Aorta (tissue), 5 donors: ENCODE measurements at places on chromosomes 5 and 9. TPM values are rescaled to one million over a fixed set of nuclear protein-coding genes. Genes with fewer than 3 reads are reported as not detected.

GRCh38 chr9:92983984-92984589 lies 36.8 kb downstream of the FGD3 start:
- DNase-seq = no peak
- no peaks in the 10 kb centered on the region for H3K27me3 ChIP-seq
- no peak overlapping the region for H3K27ac ChIP-seq
- no peaks in the 10 kb centered on the region for H3K36me3 ChIP-seq
- H3K4me1 ChIP-seq = no peaks in the 10 kb centered on the region

The TEX48 gene
- total RNA-seq = not detected

DNA sequence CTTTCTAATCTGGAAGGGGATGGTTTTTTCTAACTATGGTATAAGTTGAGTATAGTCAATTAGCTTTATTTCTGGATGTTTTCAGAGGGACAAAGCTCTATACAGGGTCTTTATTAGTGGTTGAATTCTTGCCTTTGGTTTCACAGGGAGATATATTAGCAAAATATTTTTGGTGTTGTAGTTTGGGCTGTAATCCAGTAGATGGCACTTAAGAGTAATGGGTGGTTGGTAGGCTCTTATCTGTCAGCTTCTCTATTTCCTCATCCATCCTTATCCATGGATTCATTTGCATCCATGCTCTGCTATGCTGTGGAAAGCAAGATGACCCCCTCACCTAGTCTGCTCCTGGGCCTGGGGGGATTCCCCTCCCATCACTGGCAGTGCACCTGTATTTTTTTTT lies 363.6 kb upstream of the CYLC2 start:
- H3K27me3 ChIP-seq = no peaks in the 10 kb centered on the region
- H3K4me3 ChIP-seq = no peak overlapping the region
- H3K27ac ChIP-seq = no peak overlapping the region
- no peaks in the 10 kb centered on the region for H3K4me1 ChIP-seq
- no peaks in the 10 kb centered on the region for H3K36me3 ChIP-seq
- no peak for DNase-seq

DNA sequence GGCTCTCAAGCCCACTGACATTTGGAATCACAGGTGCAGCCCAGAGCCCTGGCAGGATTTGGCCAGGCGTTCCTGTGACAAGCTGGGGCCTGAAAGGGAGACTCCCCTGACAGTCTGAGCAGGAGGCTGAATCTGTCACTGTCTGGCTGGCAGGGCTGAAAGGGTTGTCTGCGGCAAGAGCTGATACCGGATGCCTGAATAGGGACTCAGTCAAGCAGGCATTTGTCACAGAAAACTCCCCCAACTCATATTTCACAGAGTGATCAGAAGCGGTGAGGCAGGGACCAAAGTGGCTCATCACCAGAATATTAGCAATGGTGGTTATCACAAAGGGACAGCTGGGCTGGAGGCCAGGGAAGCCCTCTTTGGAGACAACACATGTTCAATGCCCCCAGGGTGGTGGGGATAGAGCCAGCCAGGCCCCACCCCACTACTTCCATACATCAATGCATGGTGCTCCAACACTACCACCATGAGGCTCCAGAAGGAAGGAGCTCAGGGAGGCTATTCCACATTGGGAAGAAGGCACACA lies 295.5 kb downstream of the DTWD2 start:
- H3K27me3 ChIP-seq = no peaks in the 10 kb centered on the region
- H3K4me1 ChIP-seq = no peaks in the 10 kb centered on the region
- no peaks in the 10 kb centered on the region for H3K36me3 ChIP-seq
- no peak overlapping the region for H3K27ac ChIP-seq

GRCh38 chr9:132193227-132194124 lies 31.6 kb downstream of the NTNG2 start:
- DNase-seq = no peak
- no peak overlapping the region for H3K27ac ChIP-seq
- no peaks in the 10 kb centered on the region for H3K27me3 ChIP-seq
- no peaks in the 10 kb centered on the region for H3K36me3 ChIP-seq

DNA sequence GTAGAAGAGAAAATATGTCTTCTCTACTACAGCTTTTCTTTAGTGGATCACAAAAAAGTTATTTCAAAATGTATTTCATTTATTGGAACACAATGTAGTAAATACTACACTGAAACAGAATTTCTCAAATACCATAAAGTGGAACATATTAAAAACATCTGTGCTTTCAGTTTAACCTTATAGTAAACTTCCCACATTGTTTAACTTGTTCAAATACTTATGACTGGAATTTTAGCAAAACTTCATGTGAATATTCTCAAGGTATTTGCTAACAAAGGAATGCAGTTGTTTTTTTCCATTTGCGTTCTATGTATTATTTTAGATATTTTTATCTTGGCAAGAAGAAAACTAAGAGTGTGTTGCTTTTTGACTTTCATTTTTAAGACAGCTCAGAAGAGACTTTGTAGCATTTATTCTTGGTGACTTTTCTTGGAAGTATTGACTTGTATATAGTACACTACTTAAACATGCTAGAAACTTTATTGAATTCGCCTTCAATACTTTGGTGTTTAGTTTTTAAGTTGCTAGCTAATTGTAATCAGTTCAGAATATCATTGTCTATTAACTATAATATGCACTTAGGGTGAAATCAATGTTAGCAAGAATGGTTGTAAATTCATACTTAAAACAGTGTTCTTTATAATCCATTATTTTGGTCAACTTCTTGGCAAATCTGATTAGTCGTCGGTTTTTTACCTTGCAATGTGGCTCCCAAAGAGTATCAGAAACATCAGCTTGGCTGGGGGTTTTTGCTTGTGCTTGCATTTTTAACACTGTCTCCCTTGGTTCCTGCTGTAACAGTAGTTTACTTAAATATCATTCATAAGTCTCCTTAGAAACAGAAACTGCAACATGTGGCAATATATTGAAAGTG lies 5.0 kb upstream of the RHOBTB3 start:
- no peaks in the 10 kb centered on the region for H3K27me3 ChIP-seq
- no peak overlapping the region for H3K4me3 ChIP-seq
- H3K36me3 ChIP-seq = no peaks in the 10 kb centered on the region
- H3K4me1 ChIP-seq = no peaks in the 10 kb centered on the region
- H3K27ac ChIP-seq = no peak overlapping the region

DNA sequence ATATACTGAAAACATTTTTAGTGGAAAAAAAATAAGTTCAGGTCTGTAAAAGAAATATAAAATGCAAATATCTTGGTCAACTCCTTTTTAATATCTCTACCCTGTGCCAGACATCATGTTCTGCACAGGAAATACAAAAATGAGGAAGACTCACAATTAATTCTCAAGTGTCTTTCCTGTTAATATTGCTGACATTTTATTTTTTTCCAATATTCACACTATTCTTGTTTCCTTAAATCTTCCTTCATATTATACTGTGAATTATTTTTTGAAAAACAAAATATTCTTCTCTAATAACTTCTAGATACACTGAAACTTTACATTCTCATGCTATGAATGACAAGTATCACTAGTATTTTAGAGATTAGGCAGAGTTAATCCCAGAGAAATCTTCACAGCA lies 334.7 kb upstream of the FTMT start:
- H3K27ac ChIP-seq = no peak overlapping the region
- no peak for DNase-seq
- no peak overlapping the region for H3K4me3 ChIP-seq
- H3K27me3 ChIP-seq = no peaks in the 10 kb centered on the region
- no peaks in the 10 kb centered on the region for H3K36me3 ChIP-seq
- no peaks in the 10 kb centered on the region for H3K4me1 ChIP-seq

GRCh38 chr5:172010278-172010677 lies 3.8 kb upstream of the FBXW11 start:
- no peaks in the 10 kb centered on the region for H3K4me1 ChIP-seq
- no peaks in the 10 kb centered on the region for H3K27me3 ChIP-seq
- no peak overlapping the region for H3K4me3 ChIP-seq

The IQGAP2 gene
- total RNA-seq = 27.0 TPM
